ENCODE measurements at places on chromosomes 1 and 21. TPM values are rescaled to one million over a fixed set of nuclear protein-coding genes. Genes with fewer than 3 reads are reported as not detected.

DNA sequence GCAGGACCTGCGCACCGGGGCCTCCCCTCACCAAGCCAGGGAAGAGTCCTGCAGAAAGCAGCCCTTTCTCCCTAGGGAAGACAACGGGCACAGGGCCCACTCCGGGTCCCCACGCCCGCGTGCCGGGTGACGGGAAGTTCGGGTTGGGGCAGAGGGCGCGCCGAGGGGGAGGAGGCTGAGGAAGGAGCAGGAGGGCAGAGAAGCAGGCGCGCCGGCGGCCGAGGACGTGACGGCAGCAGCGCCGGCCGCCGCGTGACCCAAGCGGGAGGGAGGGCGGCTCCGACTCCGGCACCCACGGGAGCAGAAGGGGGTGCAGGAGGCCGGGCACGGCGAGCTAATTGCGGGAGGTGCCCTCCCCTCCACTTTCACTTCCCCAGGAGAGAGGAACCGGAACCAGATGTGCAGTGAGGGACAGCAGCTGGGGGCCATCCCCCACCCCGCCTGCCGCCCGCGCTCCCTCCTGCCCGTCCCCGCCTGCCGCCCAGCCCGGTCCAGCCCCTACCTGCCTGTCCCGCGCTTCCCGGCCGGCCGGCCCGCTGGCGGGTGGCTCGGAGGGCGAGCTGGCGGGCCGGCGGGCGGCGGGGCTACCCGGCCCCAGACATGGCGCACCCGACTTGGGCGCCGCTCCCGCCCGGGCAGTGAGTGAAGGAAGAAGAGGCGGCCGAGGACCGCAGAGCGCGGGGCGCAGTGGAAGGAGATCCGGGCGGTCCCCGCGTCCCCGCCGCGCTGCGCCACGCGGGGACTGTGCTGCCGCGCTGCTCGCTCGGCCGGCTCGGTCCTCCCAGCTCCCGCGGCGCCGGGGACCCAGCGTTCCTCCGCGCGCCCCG is 510 bp downstream of the DENND4B start:
- H3K4me1 ChIP-seq, result no peaks in the 10 kb centered on the region
- H3K4me3 ChIP-seq, result peak overlapping the region; percentile 82
- DNase-seq, result peak; percentile 53
- no peaks in the 10 kb centered on the region for H3K27me3 ChIP-seq
- H3K36me3 ChIP-seq, result peaks cover 39% of the 10 kb centered on the region

GRCh38 chr1:208118841-208119606 is 125.2 kb downstream of the PLXNA2 start:
- no peaks in the 10 kb centered on the region for H3K27me3 ChIP-seq
- H3K27ac ChIP-seq, result no peak overlapping the region
- H3K4me3 ChIP-seq, result no peak overlapping the region
- no peaks in the 10 kb centered on the region for H3K36me3 ChIP-seq

GRCh38 chr1:24191860-24192259 is 4.8 kb upstream of the IFNLR1 start:
- H3K4me3 ChIP-seq, result no peak overlapping the region
- H3K36me3 ChIP-seq, result no peaks in the 10 kb centered on the region
- H3K27ac ChIP-seq, result no peak overlapping the region
- no peak for DNase-seq
- H3K4me1 ChIP-seq, result no peaks in the 10 kb centered on the region
- H3K27me3 ChIP-seq, result no peaks in the 10 kb centered on the region

- H3K4me1 ChIP-seq, result no peaks in the 10 kb centered on the region
- H3K27me3 ChIP-seq, result peaks cover 3% of the 10 kb centered on the region
- no peak overlapping the region for H3K27ac ChIP-seq
- no peaks in the 10 kb centered on the region for H3K36me3 ChIP-seq
- no peak overlapping the region for H3K4me3 ChIP-seq
These were observed 57.5 kb downstream of the ERG start for GRCh38 chr21:38440746-38441145.

- no peak for DNase-seq
- peaks cover 3% of the 10 kb centered on the region for H3K36me3 ChIP-seq
- H3K27ac ChIP-seq, result no peak overlapping the region
- no peak overlapping the region for H3K4me3 ChIP-seq
These were observed 81.2 kb downstream of the TEX35 start for GRCh38 chr1:178594133-178594532.

DNA sequence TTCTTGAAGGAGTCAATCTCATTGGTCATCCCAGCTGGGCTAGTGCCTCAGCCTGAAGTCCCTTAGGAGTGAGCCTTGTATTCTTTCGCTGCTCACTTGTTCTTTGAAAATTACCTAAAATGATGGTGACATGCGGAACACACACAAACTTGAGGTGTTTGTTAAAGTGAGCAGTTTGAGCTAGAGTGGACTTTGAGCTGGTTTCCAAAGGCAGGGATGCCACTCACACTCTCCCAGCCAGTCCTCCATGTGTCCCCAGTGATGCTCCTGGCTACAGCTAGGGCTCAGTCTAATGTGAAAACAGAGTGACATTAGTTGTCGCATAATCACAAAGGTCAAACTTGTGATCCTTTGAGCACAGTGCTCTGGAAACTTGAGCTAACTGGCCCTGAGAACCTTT is 84.3 kb downstream of the DTL start:
- no peak overlapping the region for H3K27ac ChIP-seq
- no peaks in the 10 kb centered on the region for H3K4me1 ChIP-seq
- H3K27me3 ChIP-seq, result no peaks in the 10 kb centered on the region
- H3K36me3 ChIP-seq, result no peaks in the 10 kb centered on the region
- no peak overlapping the region for H3K4me3 ChIP-seq
- no peak for DNase-seq

DNA sequence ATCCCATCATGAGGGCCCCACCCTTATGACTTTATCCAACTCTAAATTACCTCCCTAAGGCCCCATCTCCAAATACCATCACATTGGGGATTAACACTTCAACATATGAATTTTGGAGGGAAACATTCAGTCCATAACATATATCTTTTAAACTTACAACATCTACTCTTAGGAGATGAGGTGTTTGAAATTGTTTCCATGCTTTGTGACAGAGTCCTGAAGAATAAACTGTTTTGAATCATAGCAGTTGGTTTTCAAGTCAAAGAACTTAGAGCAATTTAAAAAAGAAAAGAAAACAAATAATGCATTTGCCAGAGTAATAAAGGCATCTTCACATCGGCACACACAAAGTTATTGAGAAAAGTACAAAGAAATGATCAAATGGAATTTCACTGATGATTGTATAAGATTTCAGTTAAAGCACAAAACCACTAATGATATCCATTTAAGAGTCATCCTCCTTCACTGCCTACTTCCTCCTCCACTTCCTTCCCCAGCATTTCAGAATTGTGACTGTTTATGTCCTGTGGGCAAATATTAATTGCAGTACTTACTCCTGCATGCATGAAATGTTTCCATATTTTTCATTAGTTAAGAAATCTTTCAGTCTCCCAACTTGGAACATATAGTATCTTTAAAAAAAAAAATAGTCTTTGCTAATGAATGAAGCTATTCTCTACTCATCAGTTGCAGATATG is 202.0 kb downstream of the LRRC40 start:
- no peak overlapping the region for H3K4me3 ChIP-seq
- no peak for DNase-seq
- no peaks in the 10 kb centered on the region for H3K36me3 ChIP-seq
- no peaks in the 10 kb centered on the region for H3K27me3 ChIP-seq

GRCh38 chr1:246427611-246428010 is 79.5 kb downstream of the SMYD3 start:
- no peak overlapping the region for H3K27ac ChIP-seq
- H3K27me3 ChIP-seq, result no peaks in the 10 kb centered on the region
- H3K4me1 ChIP-seq, result no peaks in the 10 kb centered on the region
- H3K36me3 ChIP-seq, result 0 out of 3 replicates have a peak, but pooled peaks cover 2% of the 10 kb centered on the region
- H3K4me3 ChIP-seq, result no peak overlapping the region
- no peak for DNase-seq

DNA sequence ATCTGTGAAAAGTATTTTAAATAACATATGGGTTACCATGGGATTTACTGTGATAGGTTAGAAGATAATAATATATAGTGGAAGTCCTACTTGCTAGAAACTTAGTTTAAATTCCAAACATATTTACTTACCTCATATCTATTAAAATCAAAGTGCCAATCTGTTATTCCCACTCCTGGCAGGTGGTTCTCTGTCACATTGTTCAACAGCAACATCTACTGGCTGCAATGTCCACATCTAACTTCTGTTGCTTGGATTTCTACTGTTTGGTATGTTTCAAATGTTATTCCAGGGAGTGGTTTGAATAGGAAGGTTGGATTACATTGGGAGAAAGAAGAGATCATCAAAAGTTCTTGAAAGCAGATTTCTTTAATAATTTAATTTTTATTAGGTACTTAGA is 122.5 kb upstream of the NCAM2 start:
- DNase-seq, result no peak
- H3K27ac ChIP-seq, result no peak overlapping the region
- H3K4me3 ChIP-seq, result no peak overlapping the region
- H3K27me3 ChIP-seq, result no peaks in the 10 kb centered on the region

GRCh38 chr1:56437959-56438358 is 141.4 kb downstream of the PLPP3 start:
- peaks cover 9% of the 10 kb centered on the region for H3K27me3 ChIP-seq
- no peak for DNase-seq

DNA sequence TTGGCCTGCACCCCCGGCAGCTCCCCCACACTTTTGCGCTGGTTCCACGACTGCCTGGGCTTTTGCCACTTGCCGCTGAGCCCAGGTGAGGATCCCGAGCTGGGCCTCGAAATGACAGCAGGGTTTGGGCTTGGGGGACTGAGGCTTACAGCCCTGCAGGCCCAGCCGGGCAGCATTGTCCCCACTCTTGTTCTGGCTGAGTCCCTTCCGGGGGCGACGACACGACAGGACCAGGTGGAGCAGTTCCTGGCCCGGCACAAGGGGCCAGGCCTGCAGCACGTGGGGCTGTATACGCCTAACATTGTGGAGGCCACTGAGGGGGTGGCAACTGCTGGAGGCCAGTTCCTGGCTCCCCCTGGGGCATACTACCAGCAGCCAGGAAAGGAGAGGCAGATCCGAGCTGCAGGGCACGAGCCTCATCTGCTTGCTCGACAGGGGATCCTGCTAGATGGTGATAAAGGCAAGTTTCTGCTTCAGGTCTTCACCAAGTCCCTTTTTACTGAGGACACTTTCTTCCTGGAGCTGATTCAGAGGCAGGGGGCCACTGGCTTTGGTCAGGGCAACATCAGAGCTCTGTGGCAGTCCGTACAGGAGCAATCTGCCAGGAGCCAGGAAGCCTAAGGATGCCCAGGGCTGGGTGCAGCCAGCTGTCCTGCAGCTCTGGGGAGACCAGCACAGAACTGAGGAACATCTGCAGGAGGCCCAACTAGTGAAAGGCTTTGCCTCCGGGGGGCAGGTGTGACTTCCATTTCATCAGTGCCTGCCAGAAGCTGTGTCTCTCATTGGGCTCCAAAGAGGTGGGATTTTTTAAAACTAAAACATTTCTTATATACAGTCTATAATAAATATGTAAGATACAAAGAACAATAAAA is 1.2 kb downstream of the HPDL start:
- H3K36me3 ChIP-seq, result peaks cover 36% of the 10 kb centered on the region
- DNase-seq, result peak; percentile 56
- no peak overlapping the region for H3K27ac ChIP-seq
- no peaks in the 10 kb centered on the region for H3K27me3 ChIP-seq

GRCh38 chr21:14814991-14815390 is 249.8 kb downstream of the NRIP1 start:
- H3K27ac ChIP-seq, result no peak overlapping the region
- H3K36me3 ChIP-seq, result no peaks in the 10 kb centered on the region
- H3K4me1 ChIP-seq, result no peaks in the 10 kb centered on the region
- H3K27me3 ChIP-seq, result no peaks in the 10 kb centered on the region
- H3K4me3 ChIP-seq, result no peak overlapping the region

DNA sequence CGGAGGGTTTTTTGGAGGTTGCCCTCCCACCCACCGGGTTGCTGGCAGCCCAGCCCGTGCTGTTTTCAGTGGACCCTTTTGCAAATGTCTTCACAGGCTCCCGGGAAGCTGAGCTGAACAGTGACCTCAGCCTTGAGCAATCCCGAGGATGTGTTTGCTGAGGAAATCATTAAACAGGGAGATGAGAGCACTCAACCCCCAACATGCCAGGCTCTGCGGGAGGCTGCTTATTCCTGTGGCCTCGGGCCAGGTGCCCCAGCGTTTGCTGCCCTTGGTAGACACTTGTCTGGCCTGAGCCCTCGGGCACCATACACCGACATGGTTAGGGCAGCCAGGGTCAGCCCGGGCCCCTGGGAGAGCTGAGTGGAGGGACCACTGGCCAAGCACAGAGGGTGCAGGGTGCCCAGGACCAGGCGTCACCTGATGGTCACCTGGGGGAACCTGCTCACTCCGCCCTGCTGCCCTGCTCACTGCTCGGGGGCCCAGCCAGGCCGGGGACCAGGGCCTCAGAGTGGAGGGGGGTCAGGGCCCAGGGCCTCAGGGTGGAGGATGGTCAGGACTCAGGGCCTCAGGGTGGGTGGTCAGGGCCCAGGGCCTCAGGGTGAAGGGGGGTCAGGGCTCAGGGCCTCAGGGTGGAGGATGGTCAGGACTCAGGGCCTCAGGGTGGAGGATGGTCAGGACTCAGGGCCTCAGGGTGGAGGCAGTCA is 42.5 kb upstream of the POFUT2 start:
- no peak overlapping the region for H3K4me3 ChIP-seq
- DNase-seq, result peak; percentile 47
- H3K4me1 ChIP-seq, result peaks cover 2% of the 10 kb centered on the region
- no peak overlapping the region for H3K27ac ChIP-seq
- no peaks in the 10 kb centered on the region for H3K27me3 ChIP-seq

DNA sequence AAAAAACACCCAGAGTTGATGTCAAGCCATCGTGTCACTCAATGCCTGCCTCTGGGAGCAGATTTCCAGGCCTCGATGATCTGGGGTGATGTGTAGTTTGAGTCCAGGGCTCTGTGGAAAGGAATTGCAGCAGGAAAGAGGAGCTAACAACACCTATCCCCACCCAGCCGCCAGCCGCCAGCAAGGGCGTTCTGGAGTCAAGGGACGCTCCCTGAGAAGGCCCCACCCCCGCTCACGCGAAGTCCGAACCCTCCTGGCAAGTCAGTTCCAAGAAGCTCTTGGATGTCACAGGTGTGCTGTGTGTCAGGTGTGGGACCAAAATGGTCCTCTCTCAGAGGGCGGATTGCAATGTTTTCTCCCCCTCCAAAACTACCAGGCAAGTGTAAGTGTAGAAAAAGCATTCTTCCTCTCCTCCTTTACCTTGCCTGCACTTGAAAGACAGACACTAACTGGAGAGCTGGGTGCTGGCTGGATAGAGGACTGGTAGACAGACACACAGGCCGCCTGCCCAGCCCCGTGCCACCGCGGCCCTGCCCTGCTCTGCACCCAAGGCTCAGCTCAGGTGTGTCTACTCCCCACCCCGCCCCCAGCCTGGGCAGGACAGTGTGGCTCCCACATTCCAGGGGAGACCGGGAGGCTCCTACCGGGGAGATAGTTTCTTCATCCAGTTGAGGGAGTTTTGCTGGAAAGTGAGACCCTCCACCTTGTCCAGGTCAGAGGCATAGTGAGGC is 8.5 kb downstream of the AGT start:
- no peak overlapping the region for H3K4me3 ChIP-seq
- DNase-seq, result no peak

- H3K27ac ChIP-seq, result no peak overlapping the region
- no peak for DNase-seq
- H3K4me3 ChIP-seq, result no peak overlapping the region
- H3K36me3 ChIP-seq, result no peaks in the 10 kb centered on the region
- H3K4me1 ChIP-seq, result no peaks in the 10 kb centered on the region
- H3K27me3 ChIP-seq, result no peaks in the 10 kb centered on the region
These were observed 63.3 kb upstream of the PTGFR start for GRCh38 chr1:78427506-78427905.

Gene CACHD1
- 94.2 TPM for total RNA-seq

Gene OVAAL
- total RNA-seq, result not detected

Gene RCSD1
- 0.26 TPM for total RNA-seq

Gene OR2L13
- total RNA-seq, result not detected

Gene OLIG2
- 2.0 TPM for total RNA-seq

All from H9 (cell line).